ENCODE measurements at places on chromosomes 5 and 9.
A peak's percentile ranks its signal among the peaks of the same experiment; 100 is the strongest.

DNA sequence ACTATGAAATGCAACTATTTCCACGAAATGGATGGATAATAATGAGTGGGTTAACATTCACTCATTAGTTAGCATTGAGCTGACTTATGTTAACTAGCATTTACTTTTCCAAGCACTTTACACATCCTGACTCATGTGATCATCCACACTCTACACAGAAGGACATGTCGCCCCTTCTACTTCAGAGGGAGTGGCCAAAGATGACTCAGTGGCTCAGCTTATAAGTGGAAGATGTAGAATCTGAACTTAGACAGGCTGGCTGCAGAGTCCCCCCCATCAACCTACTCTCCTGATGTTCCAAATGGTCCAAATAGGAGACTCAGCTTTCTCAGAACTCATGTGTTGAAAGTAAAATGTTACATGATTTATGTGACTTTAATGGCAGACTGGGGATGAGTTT, 146.0 kb downstream of the ADCY2 start:
- DNase-seq = no peak

DNA sequence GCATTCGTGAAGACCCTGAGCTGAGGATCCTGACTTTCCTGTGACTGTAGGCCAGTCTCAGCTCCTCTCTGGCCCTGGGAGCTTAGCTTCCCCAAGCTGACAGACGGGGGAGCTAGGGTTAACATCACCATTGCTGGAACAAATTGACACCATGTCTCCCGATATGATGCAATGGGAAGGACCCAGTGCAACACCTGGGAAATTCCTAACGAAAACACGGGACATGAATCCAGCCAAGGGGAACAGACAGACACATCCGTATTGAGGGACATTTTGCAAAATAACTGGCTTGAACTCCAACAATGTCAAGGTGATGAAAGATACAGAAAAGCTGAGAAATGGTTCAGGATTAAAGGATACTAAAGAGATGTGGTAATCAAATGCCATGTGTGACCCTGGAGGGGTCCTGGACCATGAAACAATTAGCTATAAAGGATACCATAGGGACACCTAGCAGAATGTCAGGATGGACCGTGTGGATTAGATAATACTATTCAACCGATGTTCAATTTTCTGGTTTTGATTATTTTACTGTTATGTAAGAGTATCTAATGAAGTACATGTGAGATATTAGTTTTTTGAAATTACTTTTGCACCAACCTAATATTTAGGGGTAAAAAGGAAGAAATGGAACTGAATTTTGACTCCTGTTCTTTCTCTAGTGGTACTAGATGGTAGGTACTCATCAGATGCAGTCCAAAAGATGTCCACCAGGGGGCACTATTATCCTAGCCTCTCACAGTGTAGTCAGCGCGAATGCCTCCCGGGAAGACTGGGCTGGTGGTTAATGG, 52.7 kb downstream of the NDST1 start:
- DNase-seq = peak; percentile 92

- DNase-seq = no peak
Observed at GRCh38 chr5:127011153-127011552, 19.2 kb downstream of the MARCHF3 start.

DNA sequence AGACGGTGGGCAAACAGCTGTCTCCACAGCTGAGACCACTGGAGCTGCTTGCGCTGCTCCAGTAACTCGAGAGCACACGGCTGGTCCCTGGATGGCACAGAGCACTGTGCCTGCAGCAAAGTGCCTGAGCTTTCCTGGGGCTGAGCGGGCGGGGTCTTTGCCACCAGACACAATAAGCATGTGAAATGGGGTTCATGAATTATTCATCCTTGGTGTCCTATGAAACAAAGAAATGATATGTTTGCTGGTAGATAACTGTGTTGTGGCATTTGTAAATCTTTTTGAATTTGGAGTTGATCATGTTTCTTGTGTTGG, 151.7 kb upstream of the MPDZ start:
- no peak for DNase-seq

DNA sequence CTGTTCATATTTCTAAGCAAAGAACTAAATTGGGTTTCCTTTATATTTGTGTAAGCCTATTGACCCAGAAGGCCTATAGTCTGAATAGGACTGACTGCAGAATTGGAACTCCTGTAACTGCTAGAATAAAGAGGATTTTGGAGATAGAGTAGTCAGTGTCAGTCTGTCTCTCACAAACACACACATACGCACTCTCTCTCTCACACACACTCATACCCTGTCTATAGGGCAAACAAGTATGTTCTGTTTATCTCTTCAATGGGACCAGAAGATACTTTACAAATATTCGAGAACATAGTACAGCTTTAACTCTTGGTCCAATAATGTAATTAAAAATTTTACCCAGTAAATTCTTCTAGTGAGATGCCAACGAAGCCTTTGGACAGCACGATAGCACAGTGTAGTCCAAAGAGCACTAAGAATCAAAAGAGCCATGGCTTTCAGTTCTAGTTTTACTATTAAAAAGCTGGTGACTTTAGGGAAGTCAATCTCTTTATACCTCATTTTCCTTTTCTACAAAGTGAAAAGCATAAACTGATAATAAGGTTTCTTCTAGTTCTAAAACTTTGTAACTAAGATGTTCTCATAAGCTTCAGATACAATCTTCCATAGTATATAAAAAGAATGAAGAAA, 19.3 kb downstream of the ABHD17B start:
- DNase-seq = no peak

GRCh38 chr9:101443364-101443771, 7.8 kb upstream of the ALDOB start:
- DNase-seq = no peak

- no peak for DNase-seq
Observed at GRCh38 chr5:3006961-3007551, 255.6 kb upstream of the IRX2 start.

DNA sequence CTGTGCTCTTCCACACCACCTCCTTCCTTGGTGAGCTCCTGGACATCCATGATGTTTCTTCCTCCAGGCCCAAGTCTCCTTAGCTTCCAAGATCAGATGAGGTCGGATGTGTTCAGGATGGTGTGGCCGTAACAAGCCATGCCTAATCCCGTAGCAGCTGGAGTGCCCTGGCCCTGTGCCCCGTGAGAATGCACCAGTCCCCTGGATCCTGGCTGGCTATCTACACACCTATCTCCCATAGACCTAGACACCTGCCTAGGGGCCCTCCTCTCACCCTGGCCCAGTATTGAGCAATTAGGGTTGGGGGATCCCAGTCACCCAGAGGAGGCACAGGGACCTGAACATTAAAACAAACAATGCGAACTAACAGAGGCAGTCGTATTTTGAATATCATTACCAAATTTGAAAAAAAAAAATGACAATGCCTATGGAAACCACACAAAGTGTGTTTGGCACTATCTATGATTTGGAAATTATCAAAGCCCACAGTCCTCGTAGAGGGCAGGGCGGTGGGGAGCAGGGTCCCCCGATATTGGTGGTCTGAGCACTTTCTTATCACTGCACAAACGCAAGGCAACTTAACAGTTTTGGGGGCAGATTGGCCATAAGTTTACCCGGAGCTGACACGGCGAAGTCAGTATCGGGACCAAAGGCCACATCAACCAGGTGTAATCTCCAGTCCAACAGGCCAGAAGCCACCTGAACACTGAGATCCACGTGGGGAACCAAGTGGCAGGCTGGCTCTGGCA, 13.2 kb downstream of the ENG start:
- DNase-seq = no peak

DNA sequence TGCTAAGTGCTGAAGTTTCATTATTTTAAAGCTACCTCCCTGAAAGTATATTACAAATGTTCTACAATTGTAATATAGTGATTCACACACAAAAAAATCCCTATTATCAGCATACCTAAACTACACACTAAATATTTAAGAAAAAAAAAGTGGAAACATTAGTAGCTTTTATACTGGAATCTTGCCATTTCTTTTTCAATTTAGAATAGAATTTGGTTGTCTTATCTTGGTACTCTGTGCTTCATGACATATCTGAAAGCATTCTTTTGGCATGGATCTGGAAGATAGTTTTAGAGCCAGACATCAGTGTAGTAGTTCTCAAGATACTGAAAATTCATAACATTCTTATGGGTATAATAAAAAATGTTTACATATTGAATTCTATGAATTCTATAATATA, 35.0 kb downstream of the SLC1A3 start:
- no peak for DNase-seq

DNA sequence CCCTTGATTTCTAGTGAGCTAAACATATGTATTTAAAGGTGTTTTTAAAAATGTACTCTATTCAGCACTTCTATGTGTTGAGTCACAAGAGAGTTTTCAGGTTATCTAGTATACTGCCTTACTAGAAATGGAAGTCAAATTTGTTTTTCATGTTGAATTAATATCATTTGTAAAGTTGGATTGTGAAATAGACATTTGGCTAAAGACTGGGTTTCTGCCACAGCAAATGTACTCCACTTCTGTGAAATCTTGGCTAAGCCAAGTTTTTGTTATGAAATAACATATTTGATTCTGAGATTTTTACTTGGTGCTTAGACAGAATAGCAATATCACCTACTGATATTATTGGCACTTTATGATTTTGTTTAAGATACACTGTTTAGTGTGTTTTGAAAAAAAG, 106.0 kb downstream of the CWC27 start:
- no peak for DNase-seq

GRCh38 chr5:154534457-154535050, 56.5 kb upstream of the HAND1 start:
- DNase-seq = no peak

- DNase-seq = no peak
Observed at GRCh38 chr5:135564331-135564730, 14.5 kb downstream of the CXCL14 start.

- no peak for DNase-seq
Observed at GRCh38 chr5:179325296-179326031, 19.8 kb downstream of the ADAMTS2 start.

- no peak for DNase-seq
Observed at GRCh38 chr5:66974256-66974655, 222.3 kb downstream of the CD180 start.

DNA sequence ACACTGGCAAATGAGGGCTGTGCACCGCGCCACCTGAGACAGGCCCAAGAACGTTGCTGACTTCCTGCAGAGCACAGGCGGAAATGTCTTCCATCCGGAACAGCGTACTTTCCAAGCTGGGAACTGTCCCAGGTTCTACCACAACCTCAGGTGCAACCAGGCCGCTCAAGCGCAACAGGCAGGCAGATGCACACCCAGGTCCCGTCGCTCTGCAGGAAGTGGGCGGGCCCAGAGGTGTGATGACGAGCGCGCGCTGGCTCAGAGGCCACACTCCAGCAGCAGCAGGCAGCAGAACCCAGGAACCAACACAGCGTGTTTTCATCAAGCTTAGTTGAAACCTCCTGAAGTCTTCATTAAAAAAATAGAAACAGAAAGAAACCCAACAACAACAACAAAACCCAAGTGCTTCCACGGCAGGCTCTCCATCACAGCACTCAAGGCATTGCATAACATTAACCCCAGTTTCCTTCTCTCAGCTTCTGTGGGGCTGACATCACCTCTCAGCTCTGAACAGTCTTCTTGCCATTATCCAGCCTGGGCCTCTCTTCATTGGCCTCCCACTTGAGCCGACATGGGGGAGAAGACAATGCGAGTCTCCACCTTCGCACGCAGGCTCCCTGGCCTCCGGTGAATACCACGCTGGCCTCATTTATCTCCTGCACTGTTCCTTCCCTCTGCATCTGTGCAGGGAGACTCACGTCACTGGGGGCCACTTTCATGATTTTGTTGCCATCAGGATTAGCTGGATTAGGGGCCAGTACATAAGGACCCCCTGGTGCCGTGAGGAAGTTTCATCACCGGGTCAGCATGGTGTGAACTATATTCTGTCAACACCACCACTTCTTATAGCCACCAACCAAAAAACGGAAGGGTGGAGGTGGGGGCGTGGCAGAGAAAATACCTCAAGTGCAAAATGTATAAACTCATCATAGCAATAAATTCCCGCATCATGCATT, 22.1 kb downstream of the PTCH1 start:
- peak; percentile 42 for DNase-seq

DNA sequence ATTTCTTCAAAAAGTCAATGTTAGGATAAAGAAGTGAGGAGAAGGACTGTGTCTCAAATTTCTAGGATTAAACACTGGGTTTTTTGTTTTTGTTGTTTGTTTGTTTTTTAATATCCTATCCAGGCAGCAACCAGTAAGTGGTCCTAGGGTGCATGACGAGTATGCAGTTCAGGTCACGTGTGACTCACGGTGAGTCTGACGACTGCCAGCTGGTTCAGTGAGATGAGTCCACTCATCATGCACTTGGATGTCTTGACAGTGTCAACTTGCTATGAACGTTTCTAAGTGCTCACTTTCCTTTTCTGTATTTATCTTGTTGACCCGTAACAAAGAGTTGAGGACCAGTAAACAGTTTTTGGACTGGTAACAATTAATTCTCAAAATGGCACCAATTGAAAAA, 32.7 kb downstream of the ATG10 start:
- DNase-seq = no peak

DNA sequence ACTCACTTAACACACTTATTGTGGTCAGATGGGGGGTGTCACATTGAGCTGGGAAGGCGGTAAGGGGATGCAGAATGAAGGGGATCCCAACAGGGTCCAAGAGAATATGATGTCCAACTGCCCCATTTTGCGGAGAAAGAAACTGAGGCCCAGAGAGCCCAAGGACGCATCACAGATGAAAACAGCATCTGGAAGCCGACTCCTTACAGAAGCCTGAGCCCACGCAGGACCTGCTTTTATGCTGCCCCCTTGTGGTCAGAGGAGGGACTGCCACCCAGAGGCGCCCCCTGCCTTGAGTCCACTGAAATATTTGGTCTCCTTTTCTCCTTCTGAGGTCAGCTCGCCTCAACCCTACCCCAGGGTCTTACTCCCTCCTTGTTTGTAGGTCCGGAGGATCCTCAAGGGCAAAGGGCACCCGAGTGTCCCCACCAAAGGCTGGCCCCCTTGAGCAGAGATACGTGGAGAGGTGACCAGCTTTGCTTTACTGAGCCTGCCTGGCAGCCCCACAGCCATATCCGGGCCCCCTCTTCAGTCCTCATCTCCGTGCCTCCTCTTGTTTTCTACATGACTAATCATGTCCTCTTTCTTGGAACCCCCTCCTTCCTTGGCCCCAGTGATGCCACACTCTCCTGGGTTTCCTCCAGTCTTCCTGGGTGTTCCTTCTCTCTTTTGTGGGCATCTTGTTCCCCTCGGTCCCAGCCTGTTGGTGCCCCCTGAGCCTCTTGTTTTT, 30.0 kb upstream of the TTLL11 start:
- peak; percentile 81 for DNase-seq

GRCh38 chr9:36902080-36902716, 131.9 kb downstream of the PAX5 start:
- no peak for DNase-seq

GRCh38 chr5:135921388-135921787, 25.7 kb upstream of the IL9 start:
- no peak for DNase-seq

GRCh38 chr5:44361342-44362001, 27.7 kb downstream of the FGF10 start:
- DNase-seq = no peak

GRCh38 chr5:14439087-14439871, 142.3 kb upstream of the OTULINL start:
- no peak for DNase-seq

GRCh38 chr9:77218612-77219011, 41.3 kb downstream of the VPS13A start:
- DNase-seq = no peak

Measured in adrenal gland (tissue), 19 donors.